ENCODE measurements at places on chromosomes 7 and 10. TPM values are rescaled to one million over a fixed set of nuclear protein-coding genes. Genes with fewer than 3 reads are reported as not detected.

Gene GSAP
- 34.6 TPM for total RNA-seq

Gene NDUFB2
- 122 TPM for total RNA-seq

Gene HTR5A
- not detected for total RNA-seq

Gene NUTM2E
- not detected for total RNA-seq

Gene ASCC1
- total RNA-seq: 14.0 TPM

Gene CACNB2
- total RNA-seq: 1.1 TPM

Gene TAS2R41
- total RNA-seq: not detected

Gene SPDYE3
- not detected for total RNA-seq

Gene ELAPOR2
- total RNA-seq: 1.3 TPM

Gene ITGA8
- total RNA-seq: 0.21 TPM

Gene OR2A12
- total RNA-seq: not detected

Gene CFAP43
- not detected for total RNA-seq

Gene SPACDR
- not detected for total RNA-seq

Gene IKZF1
- total RNA-seq: 9.6 TPM

Gene CYP2C19
- total RNA-seq: 12.2 TPM

DNA sequence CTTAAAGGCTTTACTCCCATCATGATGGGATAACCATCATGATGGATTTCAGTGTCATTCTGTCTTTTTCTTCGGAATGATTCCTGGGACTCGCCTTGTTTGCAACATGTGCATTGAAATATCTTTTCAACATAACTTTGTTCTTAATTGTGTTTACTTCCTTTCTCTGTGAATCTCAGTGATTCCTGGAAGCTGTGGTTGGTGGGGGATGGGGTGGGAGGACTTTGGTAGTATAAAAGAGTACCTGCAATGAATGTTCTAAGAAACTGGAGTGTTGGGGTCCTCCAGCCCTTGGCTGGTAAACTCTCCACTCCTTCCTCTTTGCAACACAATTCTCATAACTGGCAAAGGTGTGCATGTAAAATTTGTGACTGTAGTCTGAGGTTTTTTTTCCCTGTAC, 11.5 kb upstream of the SH2D4B start:
- DNase-seq: no peak

- no peak for DNase-seq
Measured at GRCh38 chr10:79266084-79266483, 81.2 kb upstream of the PPIF start.

GRCh38 chr10:96337106-96337505, 21.7 kb downstream of the OPALIN start:
- DNase-seq: no peak

DNA sequence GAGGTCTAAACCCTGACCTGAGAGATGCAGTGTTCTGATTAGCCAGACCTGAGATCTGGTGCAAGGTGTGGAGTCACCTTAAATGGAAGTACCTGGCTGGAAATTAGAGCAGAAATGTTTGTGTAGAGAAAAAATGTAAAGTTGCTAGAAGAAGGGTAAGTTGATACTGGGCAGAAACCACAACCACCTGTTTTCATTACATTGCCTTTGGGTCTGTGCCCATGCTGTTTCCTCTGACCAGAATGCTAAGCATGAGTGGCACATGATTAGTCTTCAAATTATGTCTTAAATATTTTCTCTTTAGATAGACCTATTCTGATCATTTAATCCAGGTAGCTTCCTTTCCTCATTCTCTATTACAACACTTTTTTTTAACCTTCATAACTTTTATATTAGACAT, 69.0 kb downstream of the CASD1 start:
- no peak for DNase-seq

GRCh38 chr10:86647773-86648703, 6.3 kb upstream of the OPN4 start:
- DNase-seq: no peak

GRCh38 chr10:123134343-123134914, 1.3 kb upstream of the HMX3 start:
- no peak for DNase-seq

GRCh38 chr10:219731-220472, 84.6 kb downstream of the ZMYND11 start:
- DNase-seq: no peak

DNA sequence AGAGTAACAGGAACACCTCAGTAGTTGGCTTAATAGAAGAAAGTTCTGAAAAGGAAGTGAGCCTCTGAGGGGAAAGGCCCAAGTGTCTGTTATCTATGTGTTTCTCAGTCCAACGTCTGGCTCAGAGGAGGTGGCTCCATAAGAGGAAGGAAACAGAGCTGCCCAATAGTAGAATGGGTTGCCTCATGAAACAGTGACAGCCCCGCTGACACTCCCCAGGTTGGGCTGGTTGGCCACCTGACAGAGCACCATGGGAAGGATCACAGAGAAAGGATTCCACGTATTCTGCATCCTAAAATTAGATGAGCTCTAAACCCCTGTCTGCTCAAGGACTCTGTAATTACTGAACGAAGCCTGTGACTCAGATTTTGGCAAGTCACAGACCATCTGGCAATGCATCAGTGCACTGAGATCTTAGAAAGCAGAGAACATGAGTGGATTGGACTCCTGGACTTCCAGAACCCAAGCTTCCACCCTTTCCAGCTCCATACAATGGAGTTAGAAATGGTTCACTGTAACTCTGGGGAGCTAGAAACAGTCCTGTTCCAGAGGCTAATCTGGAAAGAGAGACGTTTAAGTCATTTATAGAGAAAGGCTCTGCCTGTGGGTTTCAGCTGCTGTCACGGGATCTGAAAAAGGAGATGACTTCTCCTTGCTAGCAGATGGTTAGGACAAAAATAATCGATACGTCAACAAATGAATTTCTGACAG, 2.9 kb downstream of the PKD2L1 start:
- no peak for DNase-seq

GRCh38 chr10:48497780-48498770, 106.8 kb downstream of the ARHGAP22 start:
- peak; percentile 28 for DNase-seq

GRCh38 chr7:2411815-2412586, 8.6 kb downstream of the CHST12 start:
- DNase-seq: no peak

DNA sequence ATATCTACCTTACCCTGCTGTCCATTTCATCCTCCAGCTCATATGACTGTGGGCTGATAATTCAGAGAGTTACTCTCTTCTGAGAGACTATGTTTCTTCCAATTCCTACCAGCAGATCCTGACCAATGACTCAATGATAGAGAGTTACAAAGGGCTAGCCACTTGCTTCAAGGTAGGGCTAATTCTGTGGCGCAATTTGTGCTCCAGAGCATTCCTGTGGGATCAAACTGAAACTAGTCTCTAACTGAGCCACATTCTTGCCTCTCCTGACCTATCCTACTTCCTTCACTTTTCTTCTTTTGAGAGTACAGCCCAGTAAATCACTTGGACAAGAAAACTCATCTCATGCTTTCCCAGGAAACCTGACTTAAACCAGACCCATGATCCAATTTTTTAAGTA, 17.9 kb upstream of the ASZ1 start:
- no peak for DNase-seq

DNA sequence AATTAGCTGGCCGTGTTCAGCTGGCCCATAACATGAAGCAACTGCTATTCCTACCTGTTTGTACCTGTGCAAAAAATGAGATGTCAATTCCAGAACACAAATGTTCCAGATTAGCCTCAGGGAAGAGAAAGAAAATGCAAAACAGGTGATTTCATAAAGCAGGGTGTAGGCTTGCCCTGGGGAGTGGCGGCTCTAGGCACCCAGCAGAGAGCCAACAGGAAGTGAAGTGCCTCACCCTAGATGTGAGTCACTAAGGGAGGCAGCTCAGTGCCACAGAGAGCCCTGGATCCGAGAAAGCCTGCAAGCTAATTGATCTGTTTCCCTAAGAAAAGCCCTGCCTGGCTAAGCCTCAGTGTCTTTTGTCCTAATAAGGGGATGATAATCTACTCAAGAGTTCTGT, 240.0 kb downstream of the ARHGAP21 start:
- no peak for DNase-seq

- no peak for DNase-seq
Measured at GRCh38 chr10:125795637-125796190, 20.1 kb upstream of the MMP21 start.

- DNase-seq: peak; percentile 2
Measured at GRCh38 chr10:86225103-86225782, 141.4 kb downstream of the GRID1 start.

DNA sequence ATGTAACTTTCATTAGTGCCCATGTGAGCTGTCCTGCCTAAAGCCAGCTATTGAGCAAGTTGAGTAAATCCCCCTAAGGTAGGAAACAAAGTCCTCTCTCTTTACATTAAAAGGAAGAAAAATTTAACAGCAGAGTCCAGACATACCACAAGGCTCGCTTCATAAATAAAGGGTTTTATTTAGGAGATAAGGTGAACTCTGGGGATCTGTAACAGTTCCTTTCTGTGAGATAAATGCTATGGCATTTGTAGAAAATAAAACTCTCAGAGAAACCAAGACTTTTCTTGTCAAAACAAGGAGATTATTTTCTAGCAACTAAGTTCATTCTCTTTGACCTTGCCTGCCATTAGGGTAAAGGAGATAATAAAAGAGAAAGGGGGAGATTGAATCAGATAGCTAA, 32.3 kb upstream of the LYZL1 start:
- DNase-seq: no peak

GRCh38 chr7:142482891-142483658, 225.2 kb upstream of the PRSS58 start:
- DNase-seq: no peak

- DNase-seq: no peak
Measured at GRCh38 chr10:125624800-125625199, 58.2 kb downstream of the TEX36 start.

DNA sequence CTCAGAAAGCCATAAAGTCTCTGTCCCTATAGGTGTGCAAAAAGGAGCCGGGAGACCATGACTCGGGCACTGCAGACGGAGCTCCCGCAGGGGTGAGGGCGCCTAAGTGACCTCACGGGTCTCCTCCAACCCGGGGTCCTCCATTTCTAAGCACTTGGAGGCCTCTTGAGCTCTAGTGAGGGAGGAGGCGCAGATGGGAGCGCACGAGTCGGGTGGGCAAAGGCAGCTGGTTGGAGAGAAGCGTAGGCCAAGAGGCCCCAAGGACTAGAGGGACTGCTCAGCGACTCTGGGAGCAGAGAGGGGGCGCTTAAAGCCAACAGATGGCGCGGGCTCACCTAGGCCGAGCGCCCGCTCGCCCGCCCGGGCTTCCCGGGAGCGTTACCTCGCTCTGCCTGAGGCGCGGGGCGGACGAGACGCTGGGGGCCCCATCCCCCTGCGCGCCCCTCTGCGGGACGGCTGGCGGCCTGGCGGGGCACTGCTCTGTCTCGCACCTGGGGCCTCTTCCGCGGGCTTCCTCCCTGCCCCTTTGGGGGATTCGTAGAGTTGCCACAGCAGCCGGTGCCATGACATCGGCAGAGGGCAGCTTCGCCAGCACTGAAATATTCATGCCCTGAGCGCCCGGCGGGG, 523 bp upstream of the CDH23 start:
- DNase-seq: peak; percentile 58

DNA sequence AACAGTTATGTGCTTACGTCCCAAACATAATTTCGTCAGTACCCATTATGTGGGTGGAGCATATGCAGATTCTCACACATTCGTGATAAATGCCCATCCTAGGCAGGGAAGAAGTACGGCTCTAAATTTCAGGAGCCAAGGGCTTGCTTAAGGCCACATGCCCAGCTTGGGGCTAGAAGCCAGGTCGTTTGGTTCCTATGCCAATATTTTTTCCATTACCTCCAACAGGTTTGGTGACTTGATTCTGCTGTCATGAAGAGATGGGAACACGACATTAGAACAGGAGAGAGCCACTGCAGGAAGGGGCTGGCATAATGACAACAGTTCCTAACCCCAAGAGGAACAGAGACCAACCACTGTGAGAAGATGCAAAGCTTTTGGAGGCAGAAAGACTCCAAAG, 85.1 kb downstream of the HIPK2 start:
- DNase-seq: no peak

- no peak for DNase-seq
Measured at GRCh38 chr7:115292381-115292780, 370.5 kb downstream of the MDFIC start.

- DNase-seq: no peak
Measured at GRCh38 chr10:131635564-131636015, 265.2 kb upstream of the PPP2R2D start.

DNA sequence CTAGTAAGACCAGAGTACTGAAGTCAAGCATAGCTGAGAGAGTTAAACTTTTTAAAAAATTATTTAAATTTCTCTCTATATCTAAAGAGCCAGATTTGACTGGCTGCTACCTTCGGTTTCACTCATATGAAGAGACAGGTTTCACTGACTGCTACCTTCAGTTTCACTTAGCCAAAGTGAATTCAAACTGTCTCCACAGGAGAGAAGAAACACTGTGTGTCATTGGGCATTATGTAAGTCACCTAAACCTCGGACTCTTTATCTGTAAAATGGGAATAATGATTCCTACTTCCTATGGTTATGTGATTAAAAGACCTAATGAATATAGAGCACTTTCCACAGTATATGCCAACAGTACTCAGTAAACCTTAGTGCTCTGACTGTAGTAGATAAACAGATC, 41.6 kb upstream of the MET start:
- DNase-seq: no peak

DNA sequence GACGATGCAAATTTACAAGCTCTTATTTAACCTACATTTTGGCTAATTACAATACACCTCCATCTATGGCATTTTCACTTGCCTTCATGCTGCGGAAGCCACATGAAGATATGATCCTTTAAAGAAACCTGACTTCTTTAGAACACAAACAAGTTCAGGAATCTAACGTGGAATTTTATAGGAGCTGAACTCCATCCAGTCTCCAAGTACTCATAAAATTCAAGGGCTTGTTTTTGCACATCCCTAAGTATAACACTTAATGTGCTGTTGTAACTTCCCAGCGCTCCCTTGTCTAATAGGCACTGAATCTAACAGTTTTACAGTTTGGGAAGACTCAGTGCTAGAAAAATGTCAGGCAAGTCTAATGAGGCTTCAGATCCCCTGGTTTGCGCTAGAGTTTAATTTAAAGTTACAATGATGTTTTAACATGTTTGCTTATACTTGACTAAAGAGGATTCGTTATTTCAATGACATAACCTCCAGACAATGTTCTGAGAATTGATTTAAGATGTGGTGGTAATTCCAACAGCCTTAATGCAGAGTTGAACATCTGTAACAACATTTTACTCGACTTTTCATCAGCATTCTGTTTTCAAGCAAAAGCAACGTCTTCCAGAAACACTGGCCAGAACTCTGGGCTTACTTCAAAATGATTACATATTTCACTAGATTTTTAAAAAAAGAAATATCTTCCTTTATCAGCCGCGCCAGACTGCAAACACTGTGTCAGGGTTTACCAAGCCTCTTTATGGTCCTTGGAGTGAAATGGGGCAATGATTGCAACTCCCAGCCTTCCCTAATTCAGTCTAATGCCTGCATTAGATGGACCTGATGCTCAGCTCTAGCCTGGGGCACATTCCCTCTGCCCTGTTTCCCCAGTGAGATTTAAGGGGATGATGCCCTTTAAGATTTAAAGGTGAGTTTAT, 664.3 kb downstream of the KCNMA1 start:
- DNase-seq: no peak
